Cerebellar nuclear complex (tissue), 1 donor: ENCODE measurements at places on chromosomes 6 and 20.

DNA sequence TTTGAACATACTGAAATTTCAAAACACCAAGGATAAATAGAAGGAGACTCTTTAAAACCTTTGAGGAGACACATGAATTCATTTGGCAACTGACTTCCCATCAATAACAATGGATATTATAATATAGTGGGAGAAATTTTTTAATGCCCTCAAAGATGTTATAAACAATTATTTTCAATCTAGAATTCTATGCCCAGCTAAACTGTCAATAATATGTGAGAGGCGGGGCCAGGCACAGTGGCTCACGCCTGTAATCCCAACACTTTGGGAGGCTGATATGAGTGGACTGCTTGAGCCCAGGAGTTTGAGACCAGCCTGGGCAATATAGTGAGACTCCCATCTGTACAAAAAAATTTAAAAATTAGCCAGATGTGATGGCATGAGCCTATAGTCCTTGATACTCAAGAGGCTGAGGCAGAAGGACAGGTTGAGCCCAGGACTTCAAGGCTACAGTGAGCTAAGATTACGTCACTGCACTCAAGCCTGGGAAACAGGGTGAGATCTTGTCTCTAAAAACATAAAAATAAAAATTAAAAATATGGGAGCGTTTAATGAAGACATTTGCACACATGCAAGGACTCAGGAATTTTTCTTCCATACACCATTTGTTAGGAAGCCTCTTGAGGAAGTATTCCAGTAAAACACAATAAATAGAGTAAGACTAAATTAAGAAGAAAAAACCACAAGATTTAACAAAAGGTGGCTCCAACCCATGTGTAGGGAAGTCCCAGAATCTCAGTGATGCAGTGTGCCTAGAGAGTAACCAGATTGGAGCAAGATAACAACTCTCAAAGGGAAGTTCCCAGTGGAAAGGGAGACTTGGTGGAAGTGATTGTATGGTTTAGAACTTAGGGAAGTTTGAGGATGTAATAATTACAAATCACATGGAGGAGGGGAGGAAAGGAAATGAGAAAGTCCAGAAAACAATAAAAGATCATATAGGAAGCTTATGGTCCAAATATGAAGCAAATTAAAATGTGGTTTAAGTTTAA lies 26.3 kb upstream of the ETV7 start:
- no peak for DNase-seq

- peak; percentile 80 for DNase-seq
Measured at GRCh38 chr6:142845624-142846458, 99.1 kb downstream of the HIVEP2 start.

DNA sequence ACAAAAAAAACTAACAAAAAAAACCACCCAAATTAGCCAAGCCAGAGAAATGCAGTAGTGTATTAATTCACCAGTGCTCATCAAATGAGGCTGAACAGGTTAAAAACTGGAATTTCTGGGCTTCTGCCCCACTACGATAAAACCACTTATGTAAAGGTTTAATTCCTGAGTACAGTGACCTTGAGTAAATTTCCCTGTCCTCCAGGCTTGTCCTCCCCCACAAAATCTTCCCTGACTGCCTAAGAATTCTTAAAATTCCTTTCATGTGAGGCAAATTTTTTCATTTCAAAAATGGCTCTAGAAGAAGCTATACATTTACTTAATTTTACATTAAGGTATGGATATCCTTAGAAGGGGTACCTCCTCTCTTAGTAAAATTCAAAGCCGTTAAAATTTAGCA lies 80.1 kb upstream of the ID4 start:
- no peak for DNase-seq

DNA sequence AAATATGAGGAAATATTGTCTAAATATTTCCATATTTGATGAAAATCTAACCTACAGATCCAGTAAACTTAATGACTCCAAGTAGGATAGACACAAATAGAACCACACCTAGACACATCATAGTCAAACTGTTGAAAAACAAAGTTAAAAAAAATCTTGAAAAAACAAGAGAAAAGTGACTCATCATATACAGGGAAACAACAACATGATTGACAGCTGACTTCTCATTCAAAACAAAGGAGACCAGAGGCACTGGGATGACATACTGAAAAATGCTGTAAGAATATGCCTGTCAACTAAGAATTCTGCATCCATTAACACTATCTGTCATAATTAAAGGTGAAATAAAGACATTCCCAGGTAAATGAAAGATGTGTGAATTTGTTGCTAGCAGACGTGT lies 38.8 kb downstream of the BMP2 start:
- no peak for DNase-seq

DNA sequence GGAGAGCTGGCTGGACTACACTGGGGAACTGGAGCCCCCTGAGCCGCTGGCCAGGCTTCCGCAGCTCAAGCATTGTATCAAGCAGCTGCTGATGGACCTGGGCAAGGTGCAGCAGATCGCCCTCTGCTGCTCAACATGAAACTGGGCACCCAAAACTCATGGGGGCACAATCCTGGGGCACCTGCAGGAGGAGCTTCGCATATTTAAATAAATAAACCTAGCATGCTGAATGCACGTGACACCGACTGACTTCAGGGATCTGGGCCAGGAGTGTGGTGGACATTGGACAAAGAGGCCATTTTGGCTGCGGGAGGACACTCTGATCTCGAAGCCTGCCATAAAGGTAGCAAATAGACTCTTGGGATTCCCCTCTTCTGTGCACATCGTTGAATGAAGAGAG lies 6.8 kb downstream of the SCAND1 start:
- no peak for DNase-seq

- DNase-seq = no peak
Measured at GRCh38 chr6:50956014-50956413, 137.3 kb downstream of the TFAP2B start.

- DNase-seq = no peak
Measured at GRCh38 chr6:148460876-148461646, 118.4 kb downstream of the SASH1 start.
